Glomerular endothelial cell (primary cell): ENCODE measurements at places on chromosomes 6 and 20. TPM values are rescaled to one million over a fixed set of nuclear protein-coding genes. Genes with fewer than 3 reads are reported as not detected.

DNA sequence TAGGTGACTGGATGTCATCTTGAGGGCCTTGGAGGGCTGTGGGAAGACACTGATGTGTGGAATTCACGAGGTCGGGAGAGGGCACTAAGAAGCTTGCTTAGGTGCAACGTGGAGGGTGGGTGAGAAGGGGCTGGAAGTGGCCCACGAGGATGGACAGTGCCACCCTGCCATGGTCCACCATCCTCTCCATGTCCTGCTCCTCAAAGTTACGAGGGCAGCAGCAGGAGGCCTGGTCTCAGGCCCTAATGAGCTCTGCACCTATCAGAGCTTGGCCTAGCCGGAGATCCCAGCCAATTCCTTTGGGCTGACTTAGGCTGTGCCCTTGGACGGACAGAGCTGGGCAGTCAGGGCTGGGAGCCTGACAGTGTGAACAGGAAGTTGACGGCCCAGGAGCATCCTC lies 27.8 kb upstream of the SCRT2 start:
- DNase-seq, result no peak

Gene SEMG1
- total RNA-seq, result not detected in 2 replicates

- DNase-seq, result no peak
Observed at GRCh38 chr6:40630488-40630887, 43.3 kb upstream of the LRFN2 start.

GRCh38 chr20:17872959-17873358 lies 95.6 kb downstream of the SNX5 start:
- DNase-seq, result no peak

GRCh38 chr6:81575442-81575841 lies 177.0 kb downstream of the TENT5A start:
- no peak for DNase-seq

GRCh38 chr20:59645271-59645670 lies 40.9 kb downstream of the PHACTR3 start:
- DNase-seq, result no peak

- no peak for DNase-seq
Observed at GRCh38 chr20:34887023-34887422, 10.6 kb downstream of the ACSS2 start.

DNA sequence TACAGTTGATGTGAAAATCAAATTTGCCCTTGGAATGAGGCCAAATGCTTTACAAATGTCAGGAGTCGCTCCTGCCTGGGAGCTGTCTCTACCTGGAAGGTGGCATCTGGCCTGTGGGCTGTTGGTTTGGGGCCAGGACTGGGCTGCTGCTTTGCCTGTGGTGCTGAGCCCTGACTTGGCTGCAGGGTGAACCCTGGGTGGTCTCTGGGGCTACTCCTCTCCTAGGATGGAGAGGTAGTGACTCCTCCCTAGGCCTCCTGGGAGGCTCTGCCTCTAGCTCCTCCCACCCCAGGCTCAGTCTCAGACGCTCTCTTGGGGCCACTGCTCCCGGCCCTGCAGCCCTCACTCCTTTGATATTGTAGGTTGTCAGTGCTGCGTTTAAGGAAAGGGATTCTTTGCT lies 47.5 kb downstream of the EFCAB8 start:
- no peak for DNase-seq
